ENCODE measurements at places on chromosomes 1 and 21. TPM values are rescaled to one million over a fixed set of nuclear protein-coding genes. Genes with fewer than 3 reads are reported as not detected.

Gene ASTN1
- total RNA-seq, result not detected

Gene MYBPH
- not detected for total RNA-seq

Gene LDLRAD1
- total RNA-seq, result not detected

Gene FAM89A
- total RNA-seq, result 12.1 TPM

Gene OR2T35
- total RNA-seq, result not detected

Gene NLRP3
- total RNA-seq, result 0.14 TPM

Gene LCE1C
- not detected for total RNA-seq

Gene NUDT4B
- 76.2 TPM for total RNA-seq

Gene OR2L8
- not detected for total RNA-seq

Gene SH3D21
- 2.8 TPM for total RNA-seq

Gene SUSD4
- total RNA-seq, result not detected
